ENCODE measurements at places on chromosomes 4 and X.

DNA sequence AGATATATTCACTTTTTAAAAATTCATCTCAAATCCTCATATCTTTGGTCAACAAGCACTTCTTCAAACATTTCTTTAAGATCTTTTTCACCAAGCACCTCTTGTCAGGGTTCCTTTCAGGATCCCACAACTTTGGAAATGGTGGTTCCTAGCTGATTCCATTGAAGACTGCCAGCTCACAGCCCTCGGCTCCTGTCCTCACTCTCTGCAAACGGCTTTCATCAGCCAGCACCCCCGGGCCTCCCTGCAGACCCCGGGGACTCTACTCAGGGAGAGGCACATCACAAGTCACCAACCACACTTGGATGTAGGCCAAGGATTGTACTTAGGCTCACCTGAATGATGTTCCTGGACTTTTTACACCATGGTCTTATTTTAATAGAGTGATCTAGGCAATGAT, 20.0 kb downstream of the ZBTB33 start:
- DNase-seq = no peak

DNA sequence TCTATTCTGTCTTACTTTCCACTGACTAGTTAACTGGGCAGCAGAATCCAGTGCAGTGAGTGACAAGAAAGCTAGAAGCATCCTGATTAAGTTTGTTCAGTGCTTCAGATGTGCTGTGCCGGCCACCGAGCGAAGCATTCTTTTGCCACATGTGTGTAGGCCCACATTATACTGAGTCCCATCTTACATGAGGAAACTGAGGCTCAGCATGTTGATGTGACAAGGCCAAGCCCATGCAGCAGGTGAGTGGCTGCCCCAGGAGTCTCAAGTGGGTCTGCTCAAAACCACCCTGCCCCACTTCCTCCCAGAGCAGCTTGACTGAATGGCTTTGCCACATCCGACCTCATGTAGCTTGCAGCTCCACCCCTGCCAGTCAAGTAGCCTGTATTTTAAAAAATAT, 50.5 kb downstream of the RHOH start:
- DNase-seq = peak; percentile 64

DNA sequence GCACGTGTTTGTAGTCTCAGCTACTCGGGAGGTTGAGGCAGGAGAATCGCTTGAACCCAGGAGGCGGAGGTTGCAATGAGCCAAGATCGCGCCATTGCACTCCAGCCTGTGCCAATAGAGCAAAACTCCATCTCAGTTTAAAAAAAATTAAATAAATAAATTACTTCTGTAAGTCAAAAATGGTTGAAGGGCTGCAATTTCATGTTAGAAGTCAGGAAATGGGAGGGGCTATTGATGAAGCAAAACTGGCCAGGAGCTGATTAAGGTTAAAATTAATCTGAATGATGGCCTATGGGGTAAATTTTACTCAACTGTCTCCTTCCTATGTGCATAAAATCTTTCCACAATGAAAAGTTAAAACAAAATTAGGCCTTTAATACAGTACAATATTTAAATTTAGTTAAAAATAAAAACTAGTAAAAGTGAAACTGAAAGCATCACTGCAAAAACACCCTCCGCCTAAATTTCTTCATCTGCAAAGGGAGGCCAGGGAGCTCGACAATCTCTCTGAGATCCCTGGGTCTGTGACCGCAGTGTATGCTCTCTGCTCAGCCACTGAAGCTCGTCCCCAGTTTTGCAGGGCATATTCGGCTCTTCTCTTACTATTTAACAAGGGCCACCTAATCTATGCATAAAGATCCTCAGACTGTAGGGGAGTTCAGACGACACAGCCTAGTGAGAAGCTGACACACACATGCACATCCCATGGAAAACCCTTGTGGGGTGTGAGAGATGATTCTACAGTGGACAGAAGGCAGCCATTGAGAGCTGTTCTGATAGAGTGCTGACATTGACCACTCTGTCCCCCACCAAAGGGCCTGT, 57.2 kb downstream of the IRF2 start:
- DNase-seq = peak; percentile 80

DNA sequence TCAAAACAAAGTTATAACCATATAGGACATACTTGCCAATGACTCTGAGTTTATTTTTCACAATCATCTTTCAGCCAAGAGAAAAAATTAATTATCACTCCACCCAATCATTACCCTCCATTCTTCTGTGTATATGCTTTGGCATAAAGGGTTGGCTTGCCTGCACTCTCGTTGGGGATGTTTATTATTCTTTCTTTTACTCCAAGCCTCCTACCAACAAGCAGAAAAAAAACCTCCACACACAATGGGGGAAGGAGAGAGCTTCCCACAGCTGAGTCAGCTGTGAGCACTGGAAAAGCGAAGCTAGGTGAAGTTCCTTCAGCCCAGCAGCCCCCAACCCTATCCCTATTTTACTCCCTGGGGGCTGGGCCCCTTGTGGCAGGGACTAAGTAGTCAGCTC, 1.5 kb downstream of the OPHN1 start:
- DNase-seq = no peak

DNA sequence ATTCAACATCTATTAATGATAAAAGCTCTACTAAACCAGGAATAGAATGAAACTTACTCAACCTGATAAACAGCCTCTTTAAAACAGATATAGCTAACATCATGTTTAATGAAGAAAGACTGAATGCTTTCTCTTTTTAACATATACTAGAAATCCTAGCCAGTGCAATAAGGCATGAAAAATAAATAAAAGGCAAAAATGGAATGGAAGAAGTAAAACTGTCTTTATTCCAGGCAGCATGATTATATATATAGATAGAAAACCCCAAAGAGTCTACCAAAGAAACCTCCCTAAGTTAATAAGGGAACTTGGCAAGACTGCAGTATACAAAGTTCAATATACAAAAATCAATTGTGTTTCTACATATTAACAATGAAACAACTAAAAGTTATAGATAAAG, 25.5 kb downstream of the WDFY3 start:
- DNase-seq = no peak

GRCh38 chr4:39713691-39714090, 15.8 kb downstream of the UBE2K start:
- DNase-seq = no peak

DNA sequence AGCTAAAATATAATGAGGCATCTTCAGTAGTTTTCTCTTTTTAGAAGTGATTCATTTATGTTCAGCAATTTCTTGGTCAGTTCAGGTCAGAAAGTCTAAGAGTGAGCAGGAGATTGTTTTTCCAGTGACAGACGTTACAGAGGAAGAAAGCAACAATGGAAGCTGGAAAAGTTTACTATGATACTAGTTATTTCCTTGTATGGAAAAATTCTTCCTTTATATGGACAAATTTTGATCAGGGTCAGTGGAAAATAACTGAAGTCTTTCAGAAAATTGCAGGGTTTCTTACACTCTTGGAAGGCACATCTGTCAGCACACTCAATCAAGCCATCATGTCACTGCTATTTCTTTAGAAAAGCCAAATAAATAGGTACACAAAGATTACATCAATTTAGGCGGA, 1120.7 kb downstream of the FAT4 start:
- DNase-seq = no peak

GRCh38 chrX:2503591-2504500, 3.1 kb upstream of the DHRSX start:
- DNase-seq = no peak

GRCh38 chrX:15790769-15791290, 546 bp downstream of the ZRSR2 start:
- peak; percentile 32 for DNase-seq

DNA sequence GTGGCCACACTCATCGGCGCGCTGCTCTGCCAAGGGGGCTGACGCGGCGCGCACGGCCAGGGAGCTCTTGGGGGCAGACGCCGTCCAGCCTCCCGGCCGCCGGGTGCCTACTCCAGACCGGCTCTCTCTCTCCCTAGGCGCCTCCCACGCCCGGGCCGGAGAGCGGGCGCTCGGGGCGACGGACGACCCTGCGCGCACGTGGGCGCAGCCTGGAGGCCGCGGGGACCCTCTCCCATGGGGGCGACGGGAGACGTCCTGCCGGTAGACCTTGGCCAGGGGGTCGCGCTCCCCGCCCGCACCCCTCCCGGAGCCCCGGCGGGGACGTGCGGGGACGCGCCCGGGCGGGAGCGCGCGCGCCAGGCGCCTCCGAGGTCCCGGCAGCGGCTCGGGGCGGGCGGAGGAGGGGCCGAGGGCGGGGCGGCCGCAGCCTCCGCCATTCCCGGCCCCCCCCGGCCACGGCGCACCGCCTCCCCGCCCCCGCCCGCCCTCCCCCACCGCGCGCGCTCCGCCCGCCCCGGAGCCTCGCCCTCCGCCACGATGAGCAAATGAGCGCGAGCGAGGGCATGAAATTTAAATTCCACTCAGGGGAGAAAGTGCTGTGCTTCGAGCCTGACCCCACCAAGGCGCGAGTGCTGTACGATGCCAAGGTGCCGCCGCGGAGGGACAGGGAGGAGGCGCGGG, at the start of gene MSL3:
Gene MSL3, plus strand, starts transcription at position 519 of the 681 bp plus-strand sequence. Its CDS starts 27 bp downstream, at position 546.
- DNase-seq = no peak

- DNase-seq = no peak
These were observed 192.2 kb downstream of the NDST4 start for GRCh38 chr4:114921191-114921590.

GRCh38 chr4:89303177-89303576, 4.4 kb downstream of the GPRIN3 start:
- DNase-seq = peak; percentile 92

DNA sequence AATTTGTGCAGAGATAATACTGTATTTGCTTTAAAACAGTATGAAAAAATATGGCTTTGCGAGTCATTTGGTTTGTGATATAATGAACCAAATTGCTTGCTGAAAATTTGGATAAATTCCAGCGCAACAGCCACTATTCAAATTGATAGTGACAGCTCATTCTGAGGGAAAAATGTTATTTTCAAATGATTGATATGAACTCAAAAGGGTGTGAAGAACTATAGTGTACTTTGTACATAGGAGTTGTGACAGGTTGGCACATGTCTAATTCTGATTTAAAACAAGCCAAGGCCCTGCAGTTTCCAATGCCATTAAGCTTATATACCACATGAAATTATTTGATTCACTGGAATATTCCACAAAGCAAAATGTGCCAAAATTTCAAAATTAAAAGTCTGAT, 1628.9 kb upstream of the AGA start:
- no peak for DNase-seq

DNA sequence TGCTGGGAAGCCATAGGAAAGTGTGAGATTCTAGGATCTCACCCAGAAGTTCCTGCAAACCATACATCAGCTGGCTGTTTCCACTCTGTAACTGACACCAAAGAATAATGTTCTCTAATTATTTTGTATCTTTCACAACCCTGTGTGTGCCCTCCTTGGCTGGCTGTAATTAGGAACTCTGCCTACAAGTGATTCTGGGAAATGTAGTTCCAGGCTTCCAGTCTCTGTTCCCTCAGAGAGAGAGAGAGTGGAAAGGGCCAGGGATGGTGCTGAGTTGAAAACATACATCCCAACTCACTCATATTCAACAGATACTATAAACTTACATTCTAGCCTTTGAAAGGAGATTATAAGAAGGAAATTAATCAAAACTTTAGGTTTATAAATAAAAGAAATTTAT, 57.5 kb upstream of the C1QTNF7 start:
- DNase-seq = no peak

GRCh38 chrX:73728602-73729001, 165.6 kb downstream of the CHIC1 start:
- DNase-seq = no peak

- DNase-seq = peak; percentile 2
These were observed 17.7 kb downstream of the APELA start for GRCh38 chr4:164894702-164895101.

- no peak for DNase-seq
These were observed 139.6 kb downstream of the SOWAHB start for GRCh38 chr4:76758290-76758882.

- peak; percentile 28 for DNase-seq
These were observed 240.5 kb downstream of the GRIA3 start for GRCh38 chrX:123424546-123424945.

- DNase-seq = no peak
These were observed 34.5 kb upstream of the PGRMC1 start for GRCh38 chrX:119201570-119201969.

GRCh38 chrX:57528670-57529255, 63.0 kb upstream of the ZXDB start:
- peak; percentile 34 for DNase-seq

DNA sequence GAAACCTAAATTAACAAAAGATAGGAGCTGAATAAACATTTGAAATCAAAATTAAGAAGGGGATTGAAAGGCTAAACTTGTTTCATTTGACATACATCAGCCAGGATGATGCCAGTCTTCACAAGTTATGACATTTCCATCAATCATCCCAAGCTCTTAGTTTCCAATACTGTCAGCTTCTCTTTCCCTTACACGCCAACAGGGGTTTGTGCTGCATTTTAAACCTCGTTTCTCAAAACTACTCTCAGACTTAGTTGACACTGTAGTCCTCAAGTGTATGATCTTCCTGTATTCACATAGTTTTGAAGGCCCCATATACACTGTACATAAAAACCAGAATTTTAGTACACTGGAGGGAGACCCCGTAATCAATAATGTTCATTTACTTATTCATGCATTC, 840 bp upstream of the P2RY10 start:
- no peak for DNase-seq

DNA sequence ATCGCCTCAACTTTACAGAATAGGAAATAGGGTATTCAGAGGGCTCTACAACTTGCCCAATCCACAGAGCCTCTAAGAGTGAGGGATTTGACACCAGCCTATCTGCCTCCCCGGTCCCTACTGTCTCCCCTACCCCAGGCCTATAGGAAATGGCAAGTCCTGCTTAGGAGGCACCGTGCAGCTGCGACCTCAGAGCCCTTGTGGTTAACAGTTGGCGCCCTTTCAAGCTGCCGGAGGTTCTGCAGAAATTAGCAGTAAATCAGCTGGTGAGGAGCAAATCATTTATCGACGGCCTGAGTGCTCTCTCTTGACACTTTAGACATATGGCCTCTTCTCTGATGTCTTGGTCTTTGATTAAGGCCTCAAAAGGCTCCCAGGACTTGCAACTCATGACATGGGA, 96.9 kb downstream of the CLNK start:
- DNase-seq = peak; percentile 21

- DNase-seq = no peak
These were observed 44.2 kb downstream of the MAML3 start for GRCh38 chr4:140109737-140110136.

- DNase-seq = no peak
These were observed 3.0 kb upstream of the APBB2 start for GRCh38 chr4:41217374-41217773.

DNA sequence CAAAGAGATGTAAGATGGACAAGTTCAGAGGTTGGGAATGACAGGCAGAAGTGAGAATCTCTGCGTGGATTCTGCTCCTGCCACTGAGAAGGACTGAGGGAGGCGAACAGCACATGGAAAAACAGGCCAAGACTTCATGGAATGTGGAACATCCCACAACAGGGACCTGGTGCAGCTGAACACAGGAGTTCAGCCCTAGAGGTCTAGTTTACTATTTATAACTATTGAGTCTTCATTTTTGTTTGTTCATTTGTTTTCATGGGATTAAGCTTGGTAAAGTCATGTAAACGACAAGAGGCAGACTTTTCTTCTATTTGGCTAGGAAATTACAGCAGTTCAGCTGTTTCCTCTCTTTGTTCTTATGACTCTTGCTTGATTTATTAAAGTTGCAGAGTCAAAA, 234.5 kb downstream of the MAML3 start:
- no peak for DNase-seq

All from activated CD4-positive, alpha-beta T cell treated with anti-CD3 and anti-CD28 coated beads, Interleukin-2, amount 50 U/mL, for 16 hours (primary cell).